ENCODE measurements at places on chromosomes 7 and 10.

DNA sequence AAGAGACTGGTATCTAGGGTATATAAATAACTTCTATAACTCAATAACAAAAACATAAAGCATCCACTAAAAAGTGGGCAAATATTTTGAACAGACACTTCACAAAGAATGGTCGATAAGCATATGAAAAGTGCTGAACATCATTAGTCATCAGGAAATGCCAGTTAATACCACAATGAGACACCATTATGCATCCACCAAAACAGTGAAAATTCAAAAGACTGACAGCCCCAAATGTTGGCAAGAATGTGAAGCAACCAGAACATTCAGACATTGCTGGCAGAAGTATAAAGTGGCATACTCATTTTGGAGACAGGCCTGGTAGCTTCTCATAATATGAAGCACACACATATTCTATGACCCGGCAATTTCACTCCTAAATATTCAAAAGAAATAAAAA is 26.5 kb upstream of the GSAP start:
- DNase-seq = peak; percentile 69

GRCh38 chr7:94698275-94698674 is 42.3 kb upstream of the SGCE start:
- peak; percentile 84 for DNase-seq

GRCh38 chr7:137772316-137772715 is 74.5 kb downstream of the DGKI start:
- DNase-seq = no peak

- no peak for DNase-seq
Observed at GRCh38 chr10:11235771-11236170, 218.1 kb downstream of the CELF2 start.

DNA sequence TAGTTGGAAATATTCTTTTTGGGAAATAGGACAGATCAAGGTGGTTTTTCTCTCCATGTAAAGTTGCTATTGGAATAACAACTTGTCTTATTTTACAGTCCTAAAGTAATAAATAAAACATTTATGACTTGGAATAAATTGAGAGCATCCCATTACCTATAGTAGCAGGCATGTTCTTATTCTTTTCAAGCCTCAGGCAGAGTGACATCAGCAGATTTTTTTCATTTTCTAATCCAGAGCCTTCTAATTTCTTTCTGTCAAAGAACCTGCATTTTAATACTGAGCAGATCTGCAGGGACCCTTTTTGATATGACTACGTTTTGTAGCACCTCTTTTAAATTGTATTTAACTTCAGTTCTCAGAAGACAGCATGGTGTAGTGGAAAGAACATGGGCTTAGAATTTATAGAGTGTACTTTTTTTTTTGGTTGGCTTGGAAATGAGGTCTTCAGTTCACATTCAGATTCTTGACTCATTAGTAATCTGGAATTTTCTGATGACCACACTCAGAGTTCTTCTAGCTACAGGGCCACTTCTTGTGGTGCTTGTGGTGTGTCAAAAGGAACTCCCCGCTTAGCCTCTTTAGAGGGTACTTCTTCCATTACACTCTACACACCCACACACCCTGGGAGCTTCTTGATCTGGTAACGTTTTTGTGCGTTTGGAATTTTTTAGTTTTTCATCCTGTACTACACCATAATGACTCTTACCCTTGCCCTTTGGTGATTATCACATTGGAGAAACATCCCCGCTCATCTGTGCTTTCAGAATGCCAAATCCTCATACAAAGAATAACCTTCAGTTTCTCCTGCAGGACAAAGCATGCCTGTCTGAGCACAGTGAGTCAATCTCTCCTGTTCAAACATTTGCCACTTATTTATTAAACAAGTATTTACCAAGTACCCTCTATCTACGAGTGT is 34.6 kb downstream of the AGK start:
- no peak for DNase-seq

DNA sequence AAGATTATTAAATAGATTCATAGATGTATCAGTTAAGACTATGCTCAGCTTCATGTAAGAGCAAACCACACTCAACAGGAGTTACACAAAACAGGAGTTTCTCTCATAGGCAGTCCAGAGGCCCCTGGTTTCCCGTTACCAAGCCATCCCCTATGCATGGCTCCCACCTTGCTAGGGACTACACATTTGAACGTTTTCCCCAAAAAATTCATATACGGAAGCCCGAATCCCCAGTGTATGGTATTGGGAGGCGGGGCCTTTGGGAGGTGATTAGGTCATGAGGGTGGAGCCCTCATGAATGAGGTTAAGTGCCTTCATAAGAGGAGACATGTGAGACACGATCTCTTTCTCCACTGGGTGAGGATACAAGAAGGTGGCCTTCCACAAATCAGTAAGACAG is 29.1 kb downstream of the RSU1 start:
- no peak for DNase-seq

DNA sequence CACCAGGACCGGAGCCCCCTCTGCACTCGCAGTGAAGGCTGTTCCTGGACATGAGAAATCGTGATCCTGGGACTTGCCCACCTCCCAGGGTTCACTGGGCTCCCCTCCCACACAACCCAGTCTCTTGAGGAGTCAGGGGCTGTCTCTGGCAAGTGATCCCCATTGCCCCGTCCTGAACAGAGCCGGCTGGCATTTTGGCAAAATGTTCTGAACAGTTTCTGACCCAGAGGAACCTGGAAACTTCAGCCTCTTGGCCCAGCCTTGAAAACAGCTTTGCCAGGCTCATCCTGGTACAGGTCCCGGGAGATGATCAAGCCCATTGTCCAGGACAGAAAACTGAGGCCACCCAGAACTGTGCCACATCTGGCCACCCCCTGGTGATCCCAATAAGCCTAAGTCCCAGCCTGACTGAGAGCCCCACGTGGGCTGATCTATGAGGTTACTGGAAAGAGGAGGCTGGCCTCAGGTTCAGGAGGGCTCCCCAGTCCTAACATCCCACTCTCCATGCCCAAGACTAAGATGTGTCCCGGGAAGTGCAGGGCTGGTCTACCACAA is 115.7 kb downstream of the OAT start:
- no peak for DNase-seq

DNA sequence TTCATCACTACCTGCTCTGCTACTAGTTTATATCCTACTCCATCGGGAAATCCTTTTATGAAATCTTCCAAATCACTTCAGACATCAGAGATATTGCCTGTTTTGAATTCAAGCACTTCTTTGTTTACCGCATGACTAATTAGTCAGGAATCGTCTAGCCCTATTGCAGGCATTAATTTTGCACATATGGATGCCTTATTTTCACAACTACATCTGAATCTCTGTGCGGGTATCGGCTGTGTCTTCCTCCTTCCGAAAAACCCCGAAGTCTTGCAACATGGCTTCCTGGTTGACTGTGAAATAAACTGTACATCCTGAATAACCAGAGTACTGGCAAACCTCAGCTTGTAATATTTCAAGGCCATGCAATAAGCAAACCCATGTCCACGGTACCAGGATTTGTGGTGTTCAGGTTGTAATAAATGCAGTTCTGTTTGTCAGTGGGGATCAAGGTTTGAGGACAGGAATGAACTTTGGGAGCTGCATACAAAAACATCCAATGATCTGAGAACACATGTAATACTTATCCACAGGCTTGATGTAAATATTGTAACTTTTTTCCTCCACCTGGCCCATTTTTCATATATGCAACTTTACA is 642.1 kb downstream of the PARD3 start:
- DNase-seq = no peak

- DNase-seq = peak; percentile 54
Observed at GRCh38 chr7:130369110-130369711, 11.1 kb upstream of the CPA1 start.

- no peak for DNase-seq
Observed at GRCh38 chr10:43194266-43194665, 56.0 kb downstream of the CSGALNACT2 start.

DNA sequence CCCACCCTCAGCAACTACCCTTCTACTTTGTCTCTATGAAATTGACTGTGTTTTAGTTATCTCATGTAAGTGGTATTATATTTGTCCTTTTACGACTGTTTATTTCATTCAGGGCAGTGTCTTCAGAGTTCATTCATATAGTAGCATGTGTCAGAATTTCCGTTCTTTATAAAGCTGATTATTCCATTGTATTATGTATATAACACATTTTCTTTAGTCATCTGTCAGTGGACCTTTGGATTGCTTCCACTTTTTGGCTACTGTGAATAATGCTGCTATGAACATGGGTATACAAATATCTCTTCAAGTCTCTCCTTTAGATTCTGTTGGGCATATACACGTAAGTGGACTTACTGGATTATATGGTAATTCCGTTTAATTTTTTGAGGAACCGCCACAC is 14.5 kb downstream of the SLF2 start:
- no peak for DNase-seq

DNA sequence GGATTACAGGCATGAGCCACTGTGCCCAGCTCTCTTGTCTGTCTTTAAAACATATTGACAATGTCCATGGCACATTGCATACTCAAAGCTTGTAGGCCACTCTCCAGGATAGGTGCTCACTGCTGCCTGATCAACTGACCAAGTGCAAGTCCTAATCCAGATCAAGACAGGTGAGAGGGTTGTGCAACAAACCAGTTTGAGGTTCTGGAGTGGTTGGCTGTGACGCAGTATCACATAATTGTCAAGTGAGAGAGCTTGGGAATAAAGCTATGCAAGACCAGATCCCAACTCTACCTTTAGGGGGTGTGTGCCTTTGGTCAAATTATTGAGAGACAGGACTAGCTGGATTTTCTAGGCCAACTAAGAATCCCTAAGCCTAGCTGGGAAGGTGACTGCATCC is 43.0 kb upstream of the OPN4 start:
- DNase-seq = no peak

DNA sequence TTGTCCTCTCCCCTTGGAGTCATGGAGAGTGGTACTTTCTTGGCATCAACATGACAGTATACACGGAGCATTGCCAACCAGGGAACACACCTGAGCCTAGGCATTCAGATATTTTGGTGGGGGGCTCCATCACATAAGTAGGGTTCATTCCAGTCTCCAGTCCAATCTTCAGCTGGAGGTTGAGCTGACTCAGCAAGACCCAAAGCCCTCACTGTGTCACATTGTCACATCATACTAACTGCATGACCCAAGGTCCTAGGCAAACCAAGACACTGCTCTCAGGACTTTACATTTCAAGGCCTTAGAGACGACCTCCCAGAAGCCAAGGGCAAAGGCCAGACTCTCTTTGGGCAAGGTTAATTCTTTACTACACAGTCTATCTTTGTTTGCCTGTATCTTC is 190.1 kb downstream of the TMEM178B start:
- DNase-seq = no peak

DNA sequence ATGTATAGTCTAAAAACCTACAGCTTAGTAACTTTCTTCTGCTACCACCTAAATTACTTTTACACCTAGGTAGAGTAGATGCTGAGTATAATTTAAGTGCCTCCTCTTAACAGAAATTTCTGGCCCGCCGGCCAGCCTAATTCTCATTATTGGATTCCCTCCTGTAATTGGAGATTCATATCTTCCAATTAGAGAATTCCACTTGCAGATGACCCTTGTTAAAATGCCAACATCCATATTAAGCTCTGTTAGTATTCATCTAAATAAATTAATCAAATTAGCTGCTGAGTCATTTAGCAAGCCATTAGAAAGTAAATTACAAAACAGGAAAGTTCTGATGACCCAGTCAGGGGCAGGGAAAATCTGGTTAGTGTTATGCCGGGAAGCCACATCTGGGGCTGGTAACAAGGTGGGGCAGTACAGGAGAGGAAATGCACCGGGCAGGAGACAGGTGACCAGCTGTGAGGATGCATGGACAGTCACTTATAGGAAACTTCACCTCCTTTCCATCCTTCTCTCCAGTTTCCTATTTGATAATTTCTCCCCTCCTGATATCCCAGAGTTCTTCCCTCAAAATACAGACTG is 82.8 kb downstream of the ORC5 start:
- no peak for DNase-seq

GRCh38 chr7:40527723-40528122 is 392.9 kb downstream of the SUGCT start:
- no peak for DNase-seq

DNA sequence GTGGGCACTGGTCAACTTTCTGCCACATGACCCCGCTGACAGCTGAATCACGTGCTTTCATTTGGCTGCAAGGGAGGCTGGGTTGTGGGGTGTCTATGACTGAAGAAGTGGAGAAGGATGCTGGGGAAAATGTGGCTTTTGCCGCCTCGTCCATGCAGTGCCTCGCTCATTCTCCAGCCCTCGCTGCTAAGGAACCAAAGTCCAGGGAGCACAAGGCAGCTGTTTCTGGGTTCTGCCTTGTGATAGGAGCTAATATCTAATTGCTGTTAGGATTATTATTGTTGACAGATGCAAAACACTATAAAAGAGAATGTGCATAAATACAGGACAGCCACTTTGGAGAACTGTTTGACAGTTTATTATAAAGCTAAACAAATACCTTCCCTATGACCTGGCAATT is 4.9 kb upstream of the CAMK2B start:
- DNase-seq = no peak

GRCh38 chr7:98165827-98166667 is 45.2 kb upstream of the BHLHA15 start:
- peak; percentile 21 for DNase-seq

Measured in tongue (tissue), 3 donors.